Stimulated activated CD4-positive, alpha-beta T cell treated with anti-CD3 and anti-CD28 coated beads, Interleukin-1b, Interleukin-23, amount 100 ng/mL, for 1 hour (primary cell): ENCODE measurements at places on chromosomes 12 and 14.

DNA sequence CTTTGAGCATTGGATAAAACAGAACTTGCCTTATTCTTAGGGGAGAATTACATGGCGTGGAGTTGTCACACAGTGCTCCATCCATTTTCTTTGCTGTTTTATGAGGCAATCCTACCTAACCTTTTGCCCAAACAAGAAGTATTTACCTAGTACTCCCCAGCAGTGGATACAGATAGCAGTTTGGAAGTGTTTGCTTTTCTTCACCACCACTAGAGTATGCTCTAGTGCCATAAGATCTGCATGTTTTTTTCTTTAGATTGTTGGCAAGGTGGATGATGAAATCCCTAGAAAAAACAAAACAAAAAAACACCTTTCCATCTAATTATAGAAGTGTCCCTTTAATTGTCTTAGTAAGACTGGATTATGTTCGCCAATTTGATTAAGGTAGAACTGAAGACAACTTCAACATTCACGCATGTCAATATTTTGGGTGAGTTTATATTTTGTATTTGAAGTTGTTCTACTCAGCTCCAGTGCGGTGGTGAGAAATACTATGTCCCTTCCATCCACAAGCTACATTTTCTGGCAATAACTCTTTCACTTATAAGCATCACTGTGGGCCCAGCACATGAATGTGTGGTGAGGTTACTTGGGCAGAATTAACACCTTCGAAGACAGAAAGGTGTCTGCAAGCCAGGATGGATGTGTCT, 23.6 kb upstream of the TMEM260 start:
- DNase-seq = no peak

GRCh38 chr12:51055060-51055459, 6.9 kb downstream of the LETMD1 start:
- no peak for DNase-seq

DNA sequence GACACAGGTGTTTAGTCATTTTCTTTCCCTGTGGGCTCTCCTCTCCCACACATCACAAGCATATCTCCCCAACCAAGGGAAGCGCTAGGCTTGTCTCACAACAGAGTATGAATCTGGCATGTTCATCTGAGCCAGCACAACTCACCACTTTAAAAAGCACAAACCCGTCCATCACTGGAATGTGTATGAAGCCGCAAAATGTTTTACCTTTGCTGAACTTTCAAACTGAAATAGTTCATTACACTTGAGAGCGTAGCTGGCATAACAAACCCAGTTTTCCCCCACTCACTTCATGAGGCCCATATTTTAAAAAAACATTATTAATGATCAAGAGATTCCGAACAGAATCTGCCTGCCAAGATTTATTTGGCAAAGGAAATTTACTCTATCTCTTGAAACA, 15.8 kb downstream of the NID2 start:
- DNase-seq = no peak

DNA sequence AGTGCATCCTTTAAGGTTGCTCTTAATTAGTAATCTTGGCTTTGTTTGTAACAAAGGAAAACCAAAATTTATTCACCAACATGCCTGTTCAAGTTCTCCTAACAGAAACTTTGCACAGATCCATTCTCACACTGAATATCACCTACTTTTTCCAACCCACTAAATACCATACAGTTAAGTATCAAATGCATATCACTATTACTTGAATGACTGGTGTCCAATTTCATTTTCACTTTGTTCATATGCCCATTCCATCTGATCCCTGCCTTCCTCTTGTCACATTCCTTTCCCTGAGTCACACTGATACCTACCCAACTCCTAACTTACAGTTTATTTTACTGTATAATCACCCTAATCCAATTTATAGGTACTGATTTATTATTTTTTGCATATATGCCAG, 286.4 kb downstream of the NELL2 start:
- no peak for DNase-seq

GRCh38 chr12:44046732-44047417, 211.0 kb downstream of the TMEM117 start:
- no peak for DNase-seq

GRCh38 chr14:98444077-98444476, 827.9 kb downstream of the BCL11B start:
- no peak for DNase-seq

DNA sequence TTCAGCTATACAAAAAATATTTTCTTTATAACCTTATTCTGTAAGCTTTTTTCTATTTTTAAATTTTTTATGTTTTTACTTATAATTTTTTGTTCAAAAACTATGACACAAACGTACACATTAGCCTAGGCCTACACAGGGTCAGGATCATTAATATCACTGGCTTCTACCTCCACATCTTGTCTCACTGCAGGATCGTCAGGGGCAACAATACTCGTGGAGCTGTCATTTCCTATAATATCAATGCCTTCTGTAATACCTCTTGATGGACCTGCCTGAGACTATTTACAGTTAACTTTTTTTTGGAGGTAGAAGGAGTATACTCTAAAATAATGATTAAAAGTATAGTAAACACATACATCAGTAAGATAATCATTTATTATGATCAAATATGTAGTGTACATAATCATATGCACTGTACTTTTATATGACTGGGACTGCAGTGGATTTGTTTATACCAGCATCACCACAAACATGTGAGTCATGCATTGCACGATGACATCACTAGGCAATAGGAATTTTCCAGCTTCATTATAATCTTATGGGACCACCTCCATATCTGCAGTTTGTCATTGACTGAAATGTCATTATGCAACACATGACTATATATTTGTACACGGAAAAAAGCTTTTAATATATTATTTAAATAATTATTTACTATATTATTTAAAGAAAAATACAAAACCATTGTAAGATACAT, 18.5 kb upstream of the PMCH start:
- DNase-seq = no peak

GRCh38 chr14:37594971-37595808, at the start of the genes FOXA1 and TTC6:
Gene FOXA1 (minus strand): TSS chr14:37595249. CDS start chr14:37594972, 277 bp downstream.
Gene TTC6 (plus strand): TSS chr14:37595629. CDS start chr14:37622065, 26,436 bp downstream.
- no peak for DNase-seq

DNA sequence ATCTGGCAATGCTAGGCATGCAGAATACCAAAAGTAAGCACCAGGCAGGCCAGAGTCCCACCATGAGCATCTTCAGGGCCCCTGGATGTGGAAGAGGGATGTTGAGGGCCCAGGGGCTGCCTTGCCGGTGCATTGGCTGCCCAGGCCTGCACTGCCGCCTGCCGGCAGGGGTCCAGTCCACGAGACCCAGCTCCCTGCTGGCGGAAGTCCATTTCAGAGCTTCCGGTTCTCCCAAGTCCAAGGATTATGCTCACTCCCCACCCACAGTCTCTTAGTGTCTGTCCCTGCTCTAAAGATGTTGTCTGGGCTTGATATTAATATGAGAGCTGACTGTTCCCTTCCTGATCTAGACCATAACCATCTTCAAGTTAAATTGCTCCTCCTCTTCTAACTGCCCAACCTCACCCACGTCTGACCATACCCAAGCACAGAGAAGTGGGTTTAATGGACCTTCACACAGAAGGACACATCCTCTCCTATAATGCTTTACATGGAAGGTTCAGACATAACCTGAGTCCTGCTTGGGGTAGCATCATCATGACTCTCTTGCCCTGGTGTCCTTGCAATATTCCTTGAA, 117.4 kb downstream of the DAD1 start:
- DNase-seq = no peak

DNA sequence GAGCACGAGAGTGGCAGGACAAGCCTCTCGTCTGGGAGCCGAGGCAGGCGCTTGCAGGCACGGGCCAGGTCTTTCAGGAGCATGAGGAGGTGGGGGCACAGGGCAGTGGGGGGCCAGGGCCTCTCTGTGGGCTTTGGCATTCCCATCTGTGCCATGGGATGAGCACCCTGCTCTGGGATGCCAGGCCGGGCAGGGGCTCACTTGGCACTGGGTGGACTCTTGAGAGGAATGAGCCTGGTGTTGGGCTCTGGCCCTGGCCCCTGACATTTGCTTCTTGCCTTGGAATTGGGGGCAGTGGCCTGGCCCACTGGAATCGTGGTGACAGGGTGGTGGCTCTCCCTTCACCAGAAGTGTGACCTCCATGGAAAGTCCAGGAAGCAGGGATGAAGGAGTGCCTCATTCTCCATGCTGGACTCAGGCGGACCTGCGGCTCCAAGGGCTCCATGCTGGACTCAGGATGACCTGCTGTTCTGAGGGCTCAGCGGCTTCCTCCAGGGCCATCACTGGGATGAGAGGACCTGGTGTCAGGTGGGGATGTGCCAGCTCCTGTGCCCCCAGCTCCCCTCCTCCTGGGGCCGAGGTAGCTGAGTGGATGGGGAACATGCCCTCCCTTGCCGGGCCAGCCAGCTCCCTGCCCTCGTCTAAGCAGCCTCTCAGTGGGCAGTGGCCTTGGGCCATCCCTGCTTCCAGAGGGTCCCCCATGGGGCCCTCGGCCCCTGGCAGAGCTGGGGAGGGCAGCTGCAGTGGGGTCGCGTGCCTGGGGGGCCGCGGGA, 220.3 kb downstream of the KIF26A start:
- DNase-seq = no peak

- DNase-seq = no peak
Observed at GRCh38 chr12:43333644-43334043, 218.4 kb downstream of the ADAMTS20 start.

DNA sequence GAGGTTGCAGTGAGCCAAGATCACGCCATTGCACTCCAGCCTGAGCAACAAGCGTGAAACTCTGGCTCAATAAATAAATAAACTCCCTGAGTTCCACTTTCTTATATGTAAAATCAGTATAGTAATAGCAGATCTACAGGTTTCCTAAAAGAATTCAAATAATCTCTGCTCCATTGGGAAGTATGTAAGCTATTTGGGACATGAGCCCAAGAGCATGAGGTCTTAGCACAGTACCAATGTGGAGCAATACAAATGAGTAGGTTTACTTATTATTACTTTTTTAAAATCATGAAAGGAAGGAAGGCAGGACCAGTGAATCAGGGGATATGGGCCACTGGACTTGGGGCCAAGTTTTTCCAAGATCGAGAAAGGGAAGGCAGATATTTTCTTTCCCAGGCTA, 216.9 kb upstream of the DIO2 start:
- no peak for DNase-seq

GRCh38 chr12:93115646-93116045, 186.6 kb upstream of the EEA1 start:
- DNase-seq = no peak

GRCh38 chr14:21723431-21724045, 49.9 kb upstream of the OR4E1 start:
- no peak for DNase-seq

- DNase-seq = no peak
Observed at GRCh38 chr14:23171222-23171975, 12.1 kb downstream of the SLC7A8 start.

DNA sequence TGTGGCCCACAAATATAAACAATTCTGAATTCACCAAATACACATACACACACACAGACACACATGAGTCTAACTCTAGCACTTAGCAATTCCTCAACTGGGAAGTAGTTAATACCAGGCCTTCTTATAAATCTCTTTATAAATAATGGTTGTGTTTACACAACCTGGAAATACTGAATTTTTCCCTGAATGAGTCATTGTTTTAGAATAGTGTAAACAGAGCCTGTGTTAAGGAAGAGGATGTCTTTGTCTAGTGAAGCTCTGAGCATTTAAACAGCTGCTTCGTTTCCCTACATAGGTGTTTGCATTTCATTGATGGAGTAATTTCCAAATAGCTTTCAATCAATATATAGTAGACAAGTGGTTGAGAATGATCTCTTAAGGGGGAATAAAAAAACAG, 218.8 kb downstream of the BTG1 start:
- no peak for DNase-seq

DNA sequence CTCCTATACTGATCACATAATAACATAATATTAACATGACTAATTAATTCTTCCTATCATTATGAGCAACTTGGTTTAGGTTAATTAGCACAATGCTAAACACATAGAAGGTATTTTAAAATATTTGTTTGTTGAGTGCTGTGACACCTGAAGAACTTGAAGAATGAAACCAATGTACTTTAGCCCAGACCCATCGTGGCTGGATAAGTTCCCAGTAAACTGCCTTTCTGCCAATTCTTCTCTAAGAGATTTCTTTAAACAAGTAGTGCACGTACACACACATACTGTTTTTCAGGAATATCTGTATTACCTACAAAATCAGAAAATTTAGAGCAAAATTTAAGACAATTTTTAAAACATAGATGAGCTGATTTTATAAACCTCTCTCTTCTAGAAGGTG, 207.4 kb upstream of the SSTR1 start:
- no peak for DNase-seq

DNA sequence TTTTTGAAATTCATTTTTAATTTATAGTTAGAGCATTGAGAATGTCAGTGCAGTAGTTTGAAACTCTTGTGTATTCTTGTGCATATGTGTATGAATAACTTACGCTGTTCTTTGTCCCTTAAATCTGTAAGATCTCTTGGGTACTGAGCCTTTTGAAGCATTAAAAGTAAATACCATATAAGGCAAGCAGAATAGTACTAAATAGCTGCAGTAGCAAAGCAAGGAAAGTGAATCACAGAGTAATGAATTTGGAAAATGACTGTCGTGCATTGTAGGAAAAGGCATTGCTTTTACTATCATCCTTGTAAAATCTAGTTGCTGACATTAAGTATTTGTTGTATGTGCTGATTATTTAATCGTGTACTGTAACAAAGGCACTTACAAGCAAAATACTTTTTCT, 12.1 kb downstream of the CNOT2 start:
- no peak for DNase-seq

- DNase-seq = no peak
Observed at GRCh38 chr12:65220761-65221160, 51.4 kb downstream of the LEMD3 start.

DNA sequence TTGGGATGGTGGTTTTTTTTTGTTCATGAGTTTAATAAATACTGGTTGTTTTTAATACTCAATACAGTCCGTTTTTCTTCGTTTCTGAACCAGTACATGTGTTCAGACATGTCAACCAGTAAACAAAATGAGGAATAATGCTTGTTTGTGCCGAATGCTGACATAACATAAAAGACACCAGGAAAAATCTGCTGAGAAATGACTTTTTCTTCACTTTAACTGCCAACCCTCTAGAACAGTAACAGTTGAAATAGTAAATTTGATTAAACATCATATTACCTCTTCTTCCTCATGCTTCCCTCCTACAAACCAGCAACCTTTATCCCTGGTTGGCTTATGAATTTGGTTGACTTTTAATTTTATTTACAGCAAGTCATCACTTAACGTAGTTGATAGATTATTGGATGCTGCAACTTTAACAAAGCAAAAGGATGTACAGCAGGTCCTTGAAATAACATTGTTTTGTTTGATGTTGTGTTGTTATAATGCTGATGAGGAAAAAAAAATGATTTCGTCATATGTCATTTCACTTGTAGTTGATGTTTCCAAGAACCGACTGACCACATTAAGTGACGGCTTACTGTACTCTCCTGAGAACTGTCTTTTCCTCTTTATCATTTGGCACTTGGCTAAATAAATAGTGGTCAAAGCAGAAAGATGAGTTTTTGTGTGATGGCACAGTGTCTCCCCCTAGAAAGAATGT, 340.5 kb downstream of the TMTC2 start:
- no peak for DNase-seq

DNA sequence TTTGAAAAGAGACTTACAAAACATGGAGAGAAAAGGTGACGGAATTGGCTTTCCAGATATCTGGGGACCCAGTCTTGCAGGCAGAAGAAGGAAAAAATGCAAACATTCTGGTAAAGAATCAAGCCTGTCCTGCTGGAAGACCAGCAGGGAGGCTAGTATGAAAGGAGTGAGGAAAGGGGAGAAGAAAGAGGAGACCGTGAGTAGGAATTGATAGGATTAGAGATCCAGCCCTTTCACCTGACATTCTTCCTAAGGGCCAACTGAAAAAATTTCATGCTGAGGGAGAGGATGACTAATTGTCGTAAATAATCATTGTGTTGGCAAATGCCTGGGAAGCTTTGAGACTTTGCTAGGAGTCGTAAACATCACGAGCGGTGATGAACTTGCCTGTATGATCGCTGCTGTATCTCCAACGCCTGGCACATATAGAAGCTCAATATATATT, 12.1 kb downstream of the BHLHE41 start:
- no peak for DNase-seq
